Erythroblast (primary cell): ENCODE measurements at places on chromosomes 1 and 21.

DNA sequence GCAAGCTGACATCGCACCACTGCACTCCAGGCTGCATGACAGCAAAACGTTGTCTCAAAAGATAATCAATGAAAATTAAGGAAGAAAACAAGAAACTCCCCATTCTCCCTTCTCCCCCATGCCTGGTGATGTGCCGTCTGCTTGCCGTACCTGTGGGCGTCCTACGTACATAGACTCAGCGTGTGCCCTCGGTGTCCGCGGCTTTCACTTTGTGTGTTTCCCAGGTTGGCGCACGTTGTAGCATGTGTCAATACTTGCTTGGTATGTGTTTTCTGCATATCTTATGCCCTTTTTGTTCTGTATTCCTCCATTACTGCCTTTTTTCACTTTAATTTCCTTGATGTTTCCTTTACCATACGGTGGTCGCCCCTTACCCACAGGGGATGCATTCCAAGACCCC, 53.8 kb downstream of the PCNT start:
- no peak for DNase-seq

- no peak for DNase-seq
Observed at GRCh38 chr1:91585502-91585901, 84.9 kb downstream of the CDC7 start.

GRCh38 chr1:234090212-234091064, 186.0 kb downstream of the SLC35F3 start:
- DNase-seq = no peak

- DNase-seq = peak; percentile 49
Observed at GRCh38 chr1:151720974-151721787, at the start of gene RIIAD1. Gene RIIAD1 (plus strand): TSS chr1:151721522. CDS start chr1:151721537, 15 bp downstream.

GRCh38 chr21:35252831-35253230, 203.7 kb upstream of the RUNX1 start:
- DNase-seq = no peak
